ENCODE measurements at places on chromosomes 1 and 21.
A peak's percentile ranks its signal among the peaks of the same experiment; 100 is the strongest.

DNA sequence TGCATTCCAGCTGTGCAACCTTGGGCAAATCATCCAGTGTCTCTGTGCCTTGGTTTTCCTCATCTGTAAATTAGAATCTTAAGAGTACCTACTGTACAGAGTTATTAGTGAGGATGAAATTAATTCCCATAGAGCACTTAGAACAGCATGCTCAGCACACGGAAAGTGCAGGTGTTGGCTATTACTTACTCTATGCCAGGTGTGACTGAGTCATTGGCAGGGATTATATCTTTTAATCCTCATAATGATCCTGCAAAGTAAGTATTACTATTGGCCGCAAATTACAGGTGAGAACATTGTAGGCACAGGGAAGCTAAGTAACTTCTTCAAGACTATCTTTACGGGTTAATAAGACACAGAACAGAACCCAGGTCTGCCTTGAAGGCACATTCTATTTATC is 6.3 kb upstream of the UBE2U start:
- no peak for DNase-seq

- DNase-seq, result no peak
Observed at GRCh38 chr1:160541622-160542302, 18.7 kb upstream of the SLAMF6 start.

DNA sequence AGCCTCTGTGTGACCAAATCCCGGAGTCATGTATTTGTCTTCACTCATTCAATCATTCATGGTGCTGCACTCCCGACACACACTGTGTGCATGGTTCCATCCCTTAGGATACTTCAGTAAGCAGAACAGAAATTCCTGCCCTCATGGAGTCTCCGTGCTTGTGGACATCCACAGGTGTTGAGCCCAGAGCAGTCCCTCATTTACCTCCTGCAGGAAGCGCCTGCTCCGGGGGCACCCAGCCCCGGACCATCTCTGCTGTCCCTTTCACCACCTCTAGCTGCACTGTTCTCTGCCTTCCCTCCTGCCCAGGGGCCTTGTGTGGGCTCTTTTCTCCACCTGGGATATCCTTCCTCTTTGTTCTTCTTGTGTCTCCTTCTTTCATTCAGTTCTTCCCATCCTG is 9.5 kb upstream of the ZBTB21 start:
- DNase-seq, result no peak

- no peak for DNase-seq
Observed at GRCh38 chr1:217453816-217454215, 177.1 kb downstream of the GPATCH2 start.

DNA sequence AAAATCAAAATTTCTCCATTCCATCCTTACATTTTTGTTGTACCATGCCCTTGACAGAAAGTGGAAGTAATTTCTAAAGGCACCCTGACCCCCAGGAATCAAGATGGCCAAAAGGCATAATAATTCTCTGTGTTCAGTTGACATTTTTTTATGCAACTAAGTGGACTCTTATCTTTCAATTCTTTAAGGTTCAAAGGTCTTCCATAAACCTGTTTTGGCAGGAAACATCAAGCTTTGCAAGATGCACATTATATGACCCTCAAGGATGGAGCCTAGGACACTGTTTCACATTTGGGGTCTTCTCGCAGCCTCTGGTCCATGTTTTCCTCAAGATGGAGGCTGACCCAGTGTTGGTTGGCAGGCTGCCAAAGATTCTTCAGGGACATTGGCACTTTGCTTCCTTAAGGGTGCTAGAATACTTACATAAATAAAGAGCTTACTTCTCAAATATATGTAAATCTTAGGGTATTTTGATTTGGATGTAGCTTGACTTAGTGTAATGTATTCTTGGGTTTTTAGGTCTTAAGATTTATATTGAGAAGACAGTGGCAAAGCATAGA is 48.0 kb upstream of the COG2 start:
- DNase-seq, result no peak

GRCh38 chr1:51072043-51072439 is 30.0 kb upstream of the C1orf185 start:
- no peak for DNase-seq

GRCh38 chr1:37073854-37074379 is 39.6 kb upstream of the GRIK3 start:
- no peak for DNase-seq

- no peak for DNase-seq
Observed at GRCh38 chr1:2294033-2294724, 66.1 kb downstream of the SKI start.

GRCh38 chr1:105684714-105685113 is 1371.8 kb upstream of the PRMT6 start:
- no peak for DNase-seq

DNA sequence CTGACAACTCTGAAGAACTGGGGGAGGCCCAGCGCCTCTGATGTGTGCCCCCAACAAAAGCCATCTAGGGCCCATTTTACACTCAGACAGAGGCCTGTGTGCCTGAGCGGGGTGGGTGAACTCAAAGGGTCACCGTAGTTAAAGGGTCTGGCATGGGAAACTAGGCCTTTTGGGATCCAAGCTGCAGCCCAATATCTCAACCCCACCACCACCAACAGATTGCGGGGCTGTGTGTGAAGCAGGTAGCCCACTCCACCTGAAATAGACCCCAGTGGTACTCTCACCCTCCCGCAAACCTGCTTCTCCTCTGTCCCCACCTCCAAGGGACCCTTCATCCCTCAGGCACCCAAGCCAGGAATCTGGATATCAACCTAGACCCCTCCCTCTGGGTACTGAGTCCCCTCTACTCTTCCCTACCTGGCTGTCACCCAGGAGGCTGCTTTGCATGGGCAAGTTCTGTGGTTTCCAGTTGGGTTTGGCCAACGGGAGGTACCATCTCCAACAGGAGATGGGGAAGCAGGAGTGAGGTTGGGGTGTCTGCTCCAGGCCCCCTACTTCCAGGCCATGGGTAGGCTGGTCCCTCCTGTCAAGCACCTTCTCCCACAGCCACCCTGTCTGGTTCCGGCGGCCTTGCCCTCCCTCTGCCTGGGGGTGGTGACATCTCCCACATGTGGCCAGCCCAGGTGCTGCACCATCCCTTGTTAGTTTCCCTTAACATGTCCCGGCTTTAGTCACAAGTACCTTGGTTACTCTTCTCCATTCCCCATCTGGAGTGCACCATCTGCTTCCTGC is 35.2 kb upstream of the LRP8 start:
- no peak for DNase-seq

DNA sequence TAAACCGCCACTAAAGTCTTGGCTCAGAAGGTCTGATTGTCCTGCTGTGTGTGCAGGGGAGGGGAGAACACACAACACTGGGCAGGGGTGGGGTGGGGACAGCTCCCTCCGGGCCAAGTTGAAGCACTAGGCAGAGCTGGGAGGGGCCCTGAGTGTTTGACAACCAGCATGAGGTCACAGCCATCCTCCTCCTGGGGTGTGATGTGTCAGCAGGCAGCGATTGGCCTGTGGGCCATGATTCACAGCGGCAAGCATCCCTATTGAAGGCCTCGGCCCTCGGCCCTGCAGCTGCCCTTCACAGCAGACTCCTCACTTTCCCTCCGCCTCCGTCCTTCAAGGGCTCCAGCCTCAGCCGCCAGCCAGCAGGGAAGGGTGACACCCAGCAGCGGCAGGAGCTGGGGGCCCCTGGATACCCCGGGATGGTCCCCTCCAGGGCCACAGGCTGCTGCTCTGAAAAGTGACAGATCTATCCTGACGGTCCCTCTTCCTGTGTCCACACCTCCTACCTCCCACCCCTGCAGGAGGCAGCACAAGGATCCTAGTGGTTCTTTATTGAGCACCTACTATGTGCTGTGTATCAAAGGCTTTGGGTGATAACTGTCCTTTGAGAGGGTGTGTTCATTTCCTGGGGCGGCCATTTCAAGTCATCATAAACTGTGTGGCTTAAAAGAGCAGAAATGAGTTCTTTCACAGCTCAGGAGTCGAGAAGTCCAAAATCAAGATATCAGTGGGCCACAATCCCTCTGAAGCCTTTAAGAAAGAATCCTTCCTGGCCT is 66.0 kb upstream of the SLC25A33 start:
- no peak for DNase-seq

- no peak for DNase-seq
Observed at GRCh38 chr1:51644533-51645197, 27.8 kb downstream of the OSBPL9 start.

- no peak for DNase-seq
Observed at GRCh38 chr1:3898994-3899753, 898 bp downstream of the C1orf174 start.

DNA sequence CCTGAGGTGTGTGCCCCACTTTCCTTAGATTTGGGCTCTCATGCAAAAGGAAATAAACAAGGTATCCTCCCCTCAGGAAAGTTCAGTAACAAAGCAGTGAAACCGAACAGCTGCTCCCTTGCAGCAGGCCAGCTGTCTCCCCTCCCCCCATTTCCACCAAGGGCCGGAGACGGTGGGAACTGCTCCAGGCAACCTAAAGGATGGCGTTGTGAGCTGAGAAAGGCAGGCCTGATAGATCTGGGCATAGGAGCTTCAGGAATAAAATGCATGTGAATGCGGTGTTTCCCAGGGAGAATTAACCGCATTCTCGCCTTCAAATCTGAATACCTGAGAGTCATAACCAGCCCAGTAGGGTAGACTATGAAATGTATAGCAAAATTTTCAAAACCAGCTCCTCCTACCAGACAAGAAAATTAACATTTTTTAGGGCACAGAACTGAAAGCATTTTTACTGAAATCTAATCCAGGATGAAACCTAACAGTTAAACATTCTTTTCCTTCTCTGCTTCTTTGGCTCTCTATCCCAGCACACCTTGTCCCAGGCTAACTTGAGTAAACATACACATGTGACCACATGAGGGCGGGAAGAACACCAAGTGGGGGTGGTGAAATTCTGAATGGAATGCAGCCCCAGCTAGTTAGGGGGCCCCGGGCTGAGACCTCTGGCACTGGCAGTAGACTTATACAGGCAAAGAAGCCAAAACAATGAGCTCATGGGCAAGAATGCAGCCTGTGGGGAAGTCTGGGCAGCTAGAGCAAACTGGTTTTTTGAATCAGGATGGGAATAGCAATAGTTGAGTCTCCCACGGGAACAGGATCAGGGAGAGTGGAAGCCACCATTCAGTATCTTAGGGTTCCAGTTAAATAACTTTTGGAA is 11.5 kb downstream of the MCL1 start:
- peak; percentile 34 for DNase-seq

DNA sequence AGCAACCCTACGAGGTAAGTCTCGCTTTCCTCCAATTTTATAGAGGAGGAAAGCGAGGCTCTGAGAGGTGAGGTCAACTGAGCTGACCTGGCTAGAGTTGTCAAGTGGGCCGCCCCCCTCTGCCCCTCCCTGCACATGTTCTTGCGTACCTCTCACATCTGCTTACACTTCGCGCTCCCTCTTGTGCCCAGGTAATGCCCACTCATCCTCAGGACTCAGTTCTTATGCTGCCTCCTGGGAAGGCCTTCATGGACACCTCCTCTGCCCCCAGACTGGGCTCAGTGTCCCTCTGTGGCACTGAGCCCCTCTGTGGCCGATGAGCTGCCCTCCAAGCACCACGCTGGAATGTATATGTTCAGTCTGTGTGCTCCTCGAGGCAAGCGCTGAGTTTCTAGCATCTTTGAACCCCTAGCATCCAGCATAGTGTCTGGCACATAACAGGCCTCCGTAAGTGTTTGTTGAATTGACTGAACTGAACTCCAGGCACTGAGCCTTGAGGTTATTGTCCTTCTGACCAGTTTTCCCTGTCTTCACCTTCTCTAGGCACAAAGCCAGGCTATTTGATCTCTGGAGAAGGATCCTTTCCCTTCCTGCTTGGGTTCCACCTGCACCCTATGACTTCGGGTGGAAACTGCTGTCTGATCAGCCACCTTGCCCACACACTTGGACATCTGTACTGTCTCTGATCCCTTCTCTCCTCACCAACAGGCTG is 13.5 kb downstream of the MOV10 start:
- DNase-seq, result no peak
